Prostate gland (tissue), 2 donors: ENCODE measurements at places on chromosomes 6 and 20.

DNA sequence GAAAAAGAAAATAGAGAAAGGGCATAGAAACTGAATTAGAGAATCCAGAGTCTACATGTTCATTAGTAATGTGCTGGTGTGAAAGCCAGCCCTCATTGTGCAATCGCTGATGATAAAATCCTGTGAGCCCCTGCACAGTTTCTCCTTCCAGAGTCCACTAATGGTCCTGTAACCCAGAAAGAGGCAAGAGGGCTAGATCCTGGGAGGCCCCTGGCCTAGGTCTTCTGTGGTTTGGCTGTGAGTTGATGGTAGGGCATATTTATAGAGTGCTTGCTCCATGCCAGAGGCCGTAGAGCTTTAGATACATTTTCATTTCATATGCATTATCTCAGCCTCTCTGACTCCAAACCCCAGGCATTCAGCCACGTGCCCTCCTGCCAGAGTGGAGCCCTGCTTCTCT lies 94.9 kb upstream of the MTHFD1L start:
- no peak for DNase-seq

GRCh38 chr20:37538003-37538402 lies 10.3 kb upstream of the BLCAP start:
- no peak for DNase-seq

DNA sequence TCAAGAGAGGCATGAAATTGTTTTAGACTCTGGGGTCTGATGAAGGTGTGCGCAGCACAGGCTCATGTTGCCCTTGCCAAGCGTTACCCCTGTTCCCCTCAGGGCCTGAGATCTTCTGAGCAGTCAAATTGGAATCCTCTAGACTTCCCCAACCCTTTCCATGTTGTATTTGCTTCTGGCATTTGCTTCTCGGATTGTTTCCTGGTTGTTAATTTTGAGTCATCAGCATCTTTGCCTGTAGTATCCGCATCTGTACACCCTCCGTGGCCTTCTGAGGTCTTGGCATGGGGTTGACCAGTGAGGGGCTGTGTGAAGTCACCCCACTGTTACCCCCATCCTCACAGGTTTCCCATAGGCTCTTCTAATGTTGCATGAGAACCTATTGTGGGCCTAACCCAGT lies 40.9 kb downstream of the SLC24A3 start:
- DNase-seq, result no peak

DNA sequence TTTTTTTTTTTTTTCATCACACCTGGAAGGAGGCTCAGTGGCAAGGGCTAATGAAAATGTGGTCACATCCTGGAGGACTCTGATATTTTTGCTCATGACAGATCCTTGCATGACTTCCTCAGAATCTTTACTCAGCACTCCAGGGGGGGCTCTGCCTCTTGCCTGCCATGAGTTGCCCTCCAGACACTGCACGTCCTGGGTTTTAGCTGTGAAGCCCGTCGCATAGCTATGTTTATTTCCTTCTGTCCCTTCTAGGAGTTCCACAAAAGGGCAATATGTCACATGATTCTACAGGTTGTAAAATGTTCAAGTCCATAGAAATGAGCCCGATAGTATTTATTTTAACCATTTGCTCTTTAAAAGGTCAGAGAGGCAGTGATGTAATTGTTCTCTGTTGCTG lies 18.2 kb downstream of the MAS1 start:
- DNase-seq, result no peak

DNA sequence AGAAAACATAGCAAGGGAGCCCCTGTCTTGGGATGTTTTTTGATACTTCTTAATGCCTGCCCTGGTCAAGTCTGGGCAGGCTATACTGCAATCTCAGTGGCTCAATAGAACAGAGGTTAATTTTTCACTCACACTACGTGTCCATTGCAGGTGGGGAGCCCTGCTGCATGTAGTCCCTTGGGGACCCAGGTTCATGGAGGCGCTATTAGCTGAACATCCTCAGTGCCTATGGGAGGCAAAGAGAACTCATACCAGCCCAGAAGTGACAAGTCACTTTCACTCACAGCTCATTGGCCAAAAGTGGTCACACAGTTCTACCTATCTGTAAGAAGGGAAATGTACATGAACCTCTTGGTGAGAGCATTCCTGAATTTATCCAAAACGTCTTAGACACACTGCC lies 23.2 kb downstream of the CGA start:
- no peak for DNase-seq

DNA sequence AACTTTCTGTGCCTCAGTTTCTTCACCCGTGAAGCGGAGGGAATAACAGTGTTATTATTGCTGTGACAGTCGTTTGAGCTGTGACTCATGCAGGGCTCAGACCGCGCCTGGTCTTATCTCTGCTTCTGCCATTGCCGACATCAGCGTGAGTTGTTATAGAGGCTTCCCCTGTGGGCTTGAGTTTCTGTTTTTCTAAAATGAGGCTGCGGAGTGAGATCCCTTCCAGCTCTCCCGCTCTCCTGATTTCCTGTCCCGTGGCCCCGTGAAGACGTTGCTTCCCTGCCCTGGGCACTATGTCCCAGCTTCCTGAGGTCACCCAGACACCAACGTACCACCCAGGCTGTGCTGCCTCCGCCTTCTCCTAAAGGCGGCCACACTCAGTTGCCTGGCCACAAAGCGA lies 278.5 kb downstream of the BMP7 start:
- DNase-seq, result no peak

GRCh38 chr20:14707865-14708596 lies 370.6 kb upstream of the FLRT3 start:
- DNase-seq, result no peak

GRCh38 chr20:46004889-46005473 lies 3.7 kb upstream of the MMP9 start:
- DNase-seq, result no peak

DNA sequence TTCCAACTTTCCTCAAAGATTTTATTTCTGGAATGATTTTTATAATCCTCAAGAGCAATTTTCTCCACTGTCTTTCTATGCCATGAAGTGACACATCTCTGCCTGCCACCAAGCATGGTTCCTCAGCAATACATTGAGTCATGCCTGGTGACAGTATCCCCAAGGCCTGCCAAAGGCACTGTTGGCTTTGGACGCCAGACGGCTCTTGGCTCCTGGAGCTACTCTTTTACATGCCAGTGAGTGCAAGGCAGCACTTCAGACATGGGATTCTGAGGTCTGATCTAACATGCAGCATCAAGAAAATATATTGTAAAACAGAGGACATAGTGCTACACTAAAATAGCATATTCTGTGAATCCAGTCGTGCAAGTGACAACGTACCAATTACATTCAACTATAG lies 20.1 kb upstream of the PLEKHG1 start:
- DNase-seq, result peak; percentile 13

- no peak for DNase-seq
Measured at GRCh38 chr6:66321017-66321416, 614.0 kb upstream of the EYS start.

DNA sequence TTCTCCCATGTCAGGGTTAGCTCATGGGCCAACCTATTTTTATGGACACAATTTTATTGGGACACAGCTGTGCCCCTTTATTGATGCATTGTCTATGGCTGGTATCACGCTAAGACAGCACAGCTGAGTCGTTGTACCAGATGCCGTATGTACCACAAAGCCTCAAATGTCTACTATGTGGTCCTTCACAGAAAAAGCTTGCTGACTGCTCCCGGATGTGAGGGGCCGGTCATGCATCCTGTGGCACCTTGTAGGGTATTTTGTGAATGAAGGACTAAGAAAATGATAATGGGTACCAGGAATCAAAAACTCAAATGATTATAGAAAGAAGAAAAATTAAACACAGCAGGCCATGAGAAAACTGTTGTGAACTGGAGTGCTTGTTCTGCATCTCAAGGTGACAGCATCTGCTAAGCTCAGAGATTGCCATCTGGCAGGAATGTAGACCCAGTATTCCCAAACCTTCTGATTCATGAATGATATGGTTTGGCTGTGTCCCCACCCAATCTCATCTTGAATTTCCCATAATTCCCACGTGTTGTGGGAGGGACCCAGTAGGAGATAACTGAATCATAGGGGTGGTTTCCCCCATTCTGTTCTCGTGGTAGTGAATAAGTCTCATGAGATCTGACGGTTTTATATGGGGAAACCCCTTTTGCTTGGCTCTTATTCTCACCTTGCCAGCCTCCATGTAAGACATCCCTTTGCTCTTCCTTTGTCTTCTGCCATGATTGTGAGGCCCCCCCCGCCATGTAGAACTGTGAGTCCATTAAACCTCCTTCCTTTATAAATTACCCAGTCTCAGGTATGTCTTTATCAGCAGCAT lies 248.5 kb downstream of the TSHZ2 start:
- DNase-seq, result no peak

DNA sequence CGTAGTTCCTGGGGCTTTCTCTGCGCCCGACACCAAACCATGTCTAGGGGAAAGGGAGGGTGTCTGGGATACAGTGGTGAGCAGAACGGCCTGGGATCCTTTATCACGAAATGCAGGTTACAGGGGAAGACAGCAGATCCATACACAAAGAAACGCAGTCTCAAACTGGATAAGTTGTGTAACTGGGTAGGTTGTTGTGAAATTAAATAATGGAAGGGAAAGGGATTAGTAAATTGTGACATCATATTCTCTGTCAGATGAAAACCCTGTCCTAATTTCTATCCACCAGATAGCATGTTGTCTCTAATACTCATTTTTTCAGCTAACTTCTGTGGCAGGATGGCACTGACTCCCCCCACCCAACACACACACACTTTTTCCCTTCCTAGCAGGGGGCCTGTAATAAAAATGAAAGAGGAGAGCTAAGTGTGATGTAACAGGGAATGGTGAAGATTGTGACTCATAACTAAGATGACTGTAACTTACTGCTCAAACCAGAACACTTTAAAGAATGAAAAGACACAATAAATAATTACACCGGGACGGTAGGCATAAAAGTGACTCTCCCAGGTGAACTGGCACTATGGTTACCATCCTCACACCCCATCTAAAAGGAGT lies 769 bp upstream of the TRPC4AP start:
- DNase-seq, result no peak

GRCh38 chr20:38304845-38305447 lies 990 bp downstream of the BPI start:
- DNase-seq, result no peak

DNA sequence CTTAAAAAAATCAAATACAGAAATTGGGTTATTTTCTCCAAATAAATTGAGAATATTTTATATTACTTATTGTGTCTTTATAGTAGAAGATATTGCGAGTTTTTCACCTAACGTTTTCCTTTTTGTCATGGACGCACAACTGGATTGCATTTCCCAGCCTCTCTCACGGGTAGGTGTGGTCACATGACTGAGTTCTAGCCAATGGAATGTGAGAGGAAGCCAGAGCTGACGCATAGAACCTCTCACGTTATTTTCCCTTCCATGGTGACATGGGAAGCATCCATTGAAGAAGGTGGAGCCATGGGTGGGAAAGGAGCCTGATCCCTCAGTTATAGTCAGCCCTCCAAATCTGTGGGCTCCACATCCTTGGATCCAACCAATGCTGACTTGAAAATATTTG lies 155.9 kb upstream of the UST start:
- no peak for DNase-seq

DNA sequence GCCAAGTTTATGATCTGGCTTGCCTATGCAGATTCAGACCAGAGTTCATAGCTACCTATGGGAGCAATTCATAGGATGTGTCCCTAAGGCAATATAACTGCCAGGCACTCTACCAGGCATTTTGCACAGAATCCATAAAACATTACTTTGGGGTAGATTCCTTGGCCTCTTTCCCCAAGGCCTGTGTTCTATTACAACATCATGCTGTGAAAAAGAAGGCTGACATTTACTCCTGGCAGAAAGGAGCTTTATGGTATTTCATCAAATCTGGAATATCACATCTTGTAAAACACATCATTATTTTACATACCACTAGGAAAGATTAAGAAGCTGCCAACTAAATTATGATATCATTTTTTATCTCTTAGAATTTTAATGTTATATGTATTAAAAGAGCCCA lies 287.0 kb upstream of the MARCKS start:
- no peak for DNase-seq

DNA sequence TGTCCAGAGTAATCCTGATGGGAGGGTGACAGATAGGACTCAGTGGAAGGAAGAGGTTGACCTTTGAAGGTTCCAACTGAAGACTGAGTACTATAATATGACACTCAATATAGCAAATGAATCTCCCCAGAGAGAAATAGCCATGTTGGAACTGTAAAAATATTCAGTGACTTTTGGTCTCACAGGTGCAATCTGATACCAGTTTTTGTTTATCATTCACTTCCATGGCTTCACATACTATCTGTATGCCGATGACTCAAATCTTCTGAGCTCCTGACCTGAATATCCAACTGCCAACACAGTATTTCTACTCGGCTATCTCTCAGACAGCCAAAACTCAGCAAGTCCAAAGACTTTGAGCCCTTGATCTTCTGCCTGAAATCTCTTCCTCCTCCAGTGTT lies 21.8 kb upstream of the PKHD1 start:
- DNase-seq, result no peak

DNA sequence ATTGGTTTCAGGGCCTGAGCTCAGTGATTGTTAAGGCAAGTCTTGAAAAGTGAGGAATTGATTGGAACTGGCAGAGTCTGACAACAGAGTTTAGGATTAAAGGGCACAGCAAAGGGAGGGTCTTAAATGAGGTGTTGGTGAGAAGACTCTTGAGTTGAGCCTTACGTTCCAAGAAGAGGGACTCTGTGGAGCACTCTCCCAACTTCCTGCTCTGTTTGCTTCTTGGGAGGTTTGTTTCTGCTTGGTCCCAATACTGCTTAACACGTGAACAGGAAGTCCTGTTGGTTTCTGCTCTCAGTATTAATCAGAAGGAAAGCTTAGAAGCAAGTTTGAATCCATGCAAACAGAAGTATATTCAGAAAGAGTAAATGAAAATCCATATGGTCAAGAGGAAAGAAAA lies 15.6 kb upstream of the SYNDIG1 start:
- no peak for DNase-seq
